Transverse colon (tissue), 4 donors: ENCODE measurements at places on chromosomes 16 and 17.

- peak; percentile 43 for DNase-seq
These were observed 23.7 kb downstream of the LASP1 start for GRCh38 chr17:38893607-38894006.

- DNase-seq, result no peak
These were observed 141.5 kb upstream of the MED13 start for GRCh38 chr17:62206550-62206949.

DNA sequence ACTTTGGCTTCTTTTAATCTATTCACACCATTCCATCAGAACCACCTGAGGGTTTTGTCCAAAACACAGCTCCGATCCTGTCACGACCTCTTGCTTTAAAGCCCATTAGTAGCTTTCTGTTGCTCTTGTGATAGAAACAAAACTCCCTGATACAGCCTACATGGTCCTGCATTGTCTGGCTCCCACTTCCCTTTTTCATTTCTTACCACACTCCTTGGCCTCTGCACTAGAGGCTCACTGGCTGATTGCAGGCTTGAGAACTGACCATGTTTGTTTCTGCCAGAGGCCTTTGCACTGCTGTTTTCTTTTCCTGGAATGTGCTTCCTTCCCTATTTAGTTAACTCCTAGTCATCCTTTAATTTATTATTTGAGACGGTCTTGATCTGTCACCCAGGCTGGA, 23.7 kb downstream of the IST1 start:
- peak; percentile 22 for DNase-seq

GRCh38 chr17:1643293-1643998, 2.1 kb downstream of the SCARF1 start:
- DNase-seq, result peak; percentile 88

- no peak for DNase-seq
These were observed 1.1 kb downstream of the G6PC1 start for GRCh38 chr17:42901535-42902229.

GRCh38 chr17:76385892-76386786, 1.7 kb downstream of the SPHK1 start:
- peak; percentile 87 for DNase-seq

DNA sequence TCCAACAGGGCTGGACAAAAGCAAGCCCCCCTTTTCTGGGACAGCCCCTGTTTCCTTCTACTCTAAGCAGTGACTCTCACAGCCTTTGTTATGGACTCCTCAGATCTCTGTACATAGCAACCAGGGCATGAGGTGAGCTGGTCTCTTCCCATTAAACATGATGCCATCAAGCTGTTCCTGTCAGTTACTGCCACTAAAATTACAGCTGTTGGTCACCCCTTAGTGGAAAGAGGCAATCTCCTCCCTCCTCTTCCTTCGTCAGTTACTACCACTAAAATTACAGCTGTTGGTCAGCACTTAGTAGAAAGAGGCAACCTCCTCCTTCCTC, 95.2 kb upstream of the SMIM36 start:
- DNase-seq, result no peak

- DNase-seq, result no peak
These were observed 10.2 kb upstream of the UBE2I start for GRCh38 chr16:1299012-1299867.
